ENCODE measurements at places on chromosomes 16 and 17.

DNA sequence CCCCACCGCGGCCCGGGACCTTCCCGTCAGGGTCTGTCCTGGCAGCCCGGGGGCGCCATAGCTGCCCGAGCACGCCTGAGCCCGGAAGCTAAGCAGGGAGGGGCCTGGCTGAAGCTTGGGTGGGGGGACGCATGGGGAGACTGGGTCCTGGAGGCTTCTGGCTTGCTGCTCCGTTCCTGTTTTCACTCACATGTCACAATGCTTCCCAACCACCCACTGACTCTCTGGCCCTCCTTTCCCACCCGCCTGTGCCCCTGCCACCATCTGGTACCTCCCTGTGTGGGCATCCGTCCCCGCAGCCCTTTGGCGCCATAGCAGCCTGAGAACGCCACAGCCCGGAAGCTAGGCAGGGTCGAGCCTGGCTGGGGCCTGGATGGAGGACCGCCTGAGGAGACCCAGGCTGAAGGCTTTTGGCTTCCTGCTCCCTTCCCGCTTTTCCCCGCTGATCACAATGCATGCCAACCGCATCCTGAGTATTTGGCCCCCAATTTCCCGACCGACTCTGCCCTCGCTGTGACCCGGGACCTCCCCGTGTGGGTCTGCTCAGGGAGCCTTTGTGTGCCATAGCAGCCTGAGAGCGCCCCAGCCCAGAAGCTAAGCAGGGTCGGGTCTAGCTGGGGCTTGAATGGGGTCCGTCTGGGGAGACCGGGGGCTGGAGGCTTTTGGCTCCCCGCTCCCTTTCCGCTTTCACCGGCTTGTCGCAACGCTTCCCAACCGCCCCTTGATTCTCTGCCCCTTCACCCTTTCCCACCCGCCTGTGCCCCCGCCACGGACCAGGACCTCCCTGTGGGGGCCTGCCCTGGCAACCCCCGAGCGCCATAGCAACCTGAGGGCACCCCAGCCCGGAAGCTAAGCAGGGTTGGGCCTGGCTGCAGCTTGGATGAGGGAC is 2290.1 kb downstream of the TP53TG3F start:
- DNase-seq, result no peak

GRCh38 chr16:22337849-22338635 is 36.4 kb downstream of the CDR2 start:
- DNase-seq, result no peak

DNA sequence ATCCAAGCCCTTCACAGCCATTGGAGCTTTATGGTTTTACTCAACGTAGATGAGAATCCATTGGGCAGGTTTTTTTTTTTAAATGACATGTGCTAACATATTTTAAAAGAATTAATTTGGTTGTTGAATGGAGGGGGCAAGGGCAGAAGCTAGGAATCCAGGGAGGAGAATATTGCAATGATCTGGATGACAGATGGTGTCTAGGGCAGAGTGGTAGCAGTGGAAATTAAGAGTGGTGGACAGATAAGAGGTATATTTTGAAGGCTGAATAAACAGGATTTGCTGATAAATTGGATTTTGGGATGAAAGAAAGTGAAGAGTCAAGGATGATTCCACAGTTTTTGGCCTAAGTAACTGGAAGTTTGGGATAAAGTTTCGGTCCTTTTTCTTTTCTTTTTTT is 54.8 kb upstream of the DHX40 start:
- no peak for DNase-seq

GRCh38 chr17:79071161-79071740 is 3.4 kb upstream of the ENGASE start:
- no peak for DNase-seq

DNA sequence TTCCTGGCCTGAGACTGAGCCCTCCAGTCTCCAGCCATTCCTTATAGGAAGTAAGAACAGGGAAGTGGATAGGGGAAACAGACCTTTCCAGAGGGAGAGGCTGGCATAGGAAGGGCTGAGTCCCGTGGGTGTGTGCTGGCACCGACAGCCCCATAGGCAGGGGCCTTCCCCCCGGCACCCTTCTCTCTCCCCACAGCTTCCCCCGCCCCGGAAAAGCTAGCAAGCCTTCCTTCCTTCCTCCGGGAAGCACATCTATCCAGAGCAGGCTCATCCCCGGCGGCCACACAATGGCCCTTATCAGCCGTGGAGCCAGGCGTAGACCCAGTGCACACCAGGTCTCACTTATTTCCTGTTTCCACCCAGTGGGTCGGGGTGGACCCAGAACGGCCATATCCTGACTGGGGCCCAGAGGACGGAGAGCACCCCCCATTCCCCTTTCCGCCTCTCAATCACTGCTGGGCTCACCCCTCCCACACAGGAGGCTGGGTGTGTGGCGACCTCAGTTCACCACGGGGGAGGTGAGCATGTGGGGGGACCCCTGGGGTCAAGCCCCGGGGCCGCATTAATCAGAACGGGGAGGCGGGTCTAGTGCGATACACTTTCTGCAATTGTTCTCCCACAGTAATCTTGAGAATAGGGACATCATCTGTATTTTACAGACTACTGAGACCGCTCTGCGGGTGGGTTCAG is 950 bp upstream of the MYO1C start:
- DNase-seq, result no peak

- DNase-seq, result no peak
These were observed 101.0 kb upstream of the DNAH17 start for GRCh38 chr17:78678222-78678557.

- no peak for DNase-seq
These were observed 124.2 kb downstream of the PARN start for GRCh38 chr16:14505846-14506245.

DNA sequence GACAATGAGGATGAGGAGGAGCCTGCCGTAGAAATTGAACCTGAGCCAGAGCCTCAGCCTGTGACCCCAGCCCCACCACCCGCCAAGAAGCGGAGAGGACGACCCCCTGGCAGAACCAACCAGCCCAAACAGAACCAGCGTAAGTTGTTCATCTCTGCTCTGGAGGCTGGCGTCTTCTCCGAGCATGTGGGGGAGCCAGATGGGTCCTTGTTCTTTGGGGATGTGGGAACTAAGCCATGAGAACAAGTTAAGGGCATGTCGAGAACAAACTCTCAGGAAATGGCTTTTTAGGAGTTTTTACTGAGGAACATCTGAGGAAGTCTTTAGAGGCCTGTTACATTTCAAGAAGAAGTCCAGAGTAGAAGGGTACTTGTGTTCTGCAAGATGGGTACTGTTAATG is 8.2 kb upstream of the CARMIL2 start:
- no peak for DNase-seq

Data from stimulated activated CD4-positive, alpha-beta T cell treated with anti-CD3 and anti-CD28 coated beads, Interleukin-2, amount 100 ng/mL, for 24 hours (primary cell).